Activated naive CD8-positive, alpha-beta T cell treated with anti-CD3 and anti-CD28 coated beads for 36 hours (primary cell): ENCODE measurements at places on chromosomes 13 and 19. TPM values are rescaled to one million over a fixed set of nuclear protein-coding genes. Genes with fewer than 3 reads are reported as not detected.

CDX2 gene
- total RNA-seq = not detected

UBE2S gene
- 323 TPM for total RNA-seq

DNA sequence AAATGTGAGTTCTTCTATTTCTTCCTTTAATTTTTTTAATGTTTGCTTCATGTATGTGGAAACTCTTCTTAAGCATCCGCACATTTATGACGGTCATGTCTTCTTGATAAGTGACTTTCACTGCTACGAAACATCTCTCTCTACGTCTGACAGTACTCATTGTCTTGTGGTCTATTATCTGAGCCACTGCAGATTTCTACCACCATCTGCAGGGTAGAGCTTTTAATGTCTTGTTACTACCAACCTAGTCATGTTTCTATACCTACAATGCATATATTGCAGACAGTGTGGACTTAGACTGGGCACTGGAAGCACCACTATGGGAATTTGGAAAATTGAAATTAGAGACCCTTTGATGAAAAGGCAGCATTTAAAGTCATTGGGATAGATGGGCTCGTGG, 75.4 kb upstream of the ARHGEF7 start:
- H3K4me1 ChIP-seq = no peaks in the 10 kb centered on the region
- DNase-seq = no peak
- H3K36me3 ChIP-seq = no peaks in the 10 kb centered on the region
- H3K27ac ChIP-seq = no peak overlapping the region
- peaks cover 24% of the 10 kb centered on the region for H3K27me3 ChIP-seq

BICRA gene
- total RNA-seq = 8.9 TPM

NOTCH3 gene
- total RNA-seq = not detected

TMEM59L gene
- not detected for total RNA-seq

GRCh38 chr19:6682607-6683128, 12.7 kb upstream of the TNFSF14 start:
- H3K4me3 ChIP-seq = no peak overlapping the region
- DNase-seq = no peak
- peaks cover 34% of the 10 kb centered on the region for H3K4me1 ChIP-seq
- peaks cover 18% of the 10 kb centered on the region for H3K36me3 ChIP-seq
- H3K27me3 ChIP-seq = peaks cover 14% of the 10 kb centered on the region

PLPP2 gene
- total RNA-seq = not detected

GRCh38 chr19:52896431-52897137, 851 bp downstream of the ZNF320 start:
- H3K4me3 ChIP-seq = peak overlapping the region; percentile 87
- peaks cover 37% of the 10 kb centered on the region for H3K36me3 ChIP-seq
- no peak for DNase-seq
- H3K27ac ChIP-seq = peak overlapping the region; percentile 92
- peaks cover 15% of the 10 kb centered on the region for H3K4me1 ChIP-seq
- H3K27me3 ChIP-seq = no peaks in the 10 kb centered on the region

ZNF578 gene
- 1.1 TPM for total RNA-seq

DNA sequence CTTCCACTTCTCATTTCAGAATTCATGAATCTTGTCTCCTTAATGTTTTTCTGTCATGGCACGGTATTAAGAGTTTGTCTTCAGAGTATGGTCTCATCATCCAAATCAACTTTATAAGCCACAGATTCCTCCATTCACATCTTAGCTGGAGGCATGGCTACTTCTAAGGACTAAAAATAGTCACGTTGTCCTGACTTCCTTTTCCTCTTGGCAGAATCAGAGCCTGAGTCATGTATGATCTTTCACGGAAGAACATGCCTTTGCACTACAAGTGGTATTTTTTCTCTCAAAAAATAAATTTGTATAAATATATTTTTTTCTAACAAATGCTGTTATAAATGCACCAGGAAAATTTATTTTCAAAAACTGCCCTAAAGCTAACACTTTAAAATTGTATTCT, 71.4 kb downstream of the ALOX5AP start:
- H3K4me1 ChIP-seq = peaks cover 6% of the 10 kb centered on the region
- H3K27me3 ChIP-seq = peaks cover 4% of the 10 kb centered on the region
- no peaks in the 10 kb centered on the region for H3K36me3 ChIP-seq
- no peak for DNase-seq
- H3K4me3 ChIP-seq = no peak overlapping the region

ACP7 gene
- total RNA-seq = not detected

ZNF256 gene
- total RNA-seq = 13.8 TPM

PRTN3 gene
- not detected for total RNA-seq

CPB2 gene
- total RNA-seq = not detected

- DNase-seq = peak; percentile 50
- no peak overlapping the region for H3K4me3 ChIP-seq
- no peaks in the 10 kb centered on the region for H3K36me3 ChIP-seq
- no peak overlapping the region for H3K27ac ChIP-seq
Measured at GRCh38 chr19:8585894-8586750, 8.9 kb upstream of the MYO1F start.

DNA sequence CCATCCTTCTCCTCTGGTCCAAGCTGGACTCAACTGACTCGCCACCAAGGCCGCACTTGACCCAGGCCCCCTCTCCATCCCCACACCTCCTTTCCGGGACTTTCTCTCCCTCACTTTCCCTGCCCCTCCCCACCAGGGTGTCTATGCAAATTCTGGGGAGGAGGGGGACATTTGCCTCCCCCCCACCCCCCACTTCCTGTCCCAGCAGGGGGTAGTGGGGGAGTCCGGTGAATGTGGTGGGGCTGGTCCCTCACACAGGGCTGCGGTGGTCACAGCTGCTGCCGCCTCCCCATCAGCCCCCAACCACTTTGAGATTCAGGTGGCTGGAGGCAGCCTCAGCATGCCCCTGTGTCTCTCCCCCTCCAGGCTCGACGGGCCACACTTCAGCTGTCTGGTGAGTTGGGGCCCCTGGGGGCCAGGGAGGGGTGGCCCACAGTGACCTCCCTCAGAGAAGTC, 870 bp downstream of the SPIB start:
- H3K27ac ChIP-seq = no peak overlapping the region
- peaks cover 11% of the 10 kb centered on the region for H3K4me1 ChIP-seq
- H3K27me3 ChIP-seq = peaks cover 38% of the 10 kb centered on the region
- peaks cover 19% of the 10 kb centered on the region for H3K36me3 ChIP-seq
- no peak for DNase-seq
- H3K4me3 ChIP-seq = peak overlapping the region; percentile 55

GRCh38 chr19:16886305-16886880, 2.4 kb upstream of the F2RL3 start:
- no peak overlapping the region for H3K27ac ChIP-seq
- no peak for DNase-seq
- peaks cover 4% of the 10 kb centered on the region for H3K36me3 ChIP-seq
- peaks cover 30% of the 10 kb centered on the region for H3K27me3 ChIP-seq
- H3K4me3 ChIP-seq = no peak overlapping the region
- H3K4me1 ChIP-seq = peaks cover 6% of the 10 kb centered on the region

DNA sequence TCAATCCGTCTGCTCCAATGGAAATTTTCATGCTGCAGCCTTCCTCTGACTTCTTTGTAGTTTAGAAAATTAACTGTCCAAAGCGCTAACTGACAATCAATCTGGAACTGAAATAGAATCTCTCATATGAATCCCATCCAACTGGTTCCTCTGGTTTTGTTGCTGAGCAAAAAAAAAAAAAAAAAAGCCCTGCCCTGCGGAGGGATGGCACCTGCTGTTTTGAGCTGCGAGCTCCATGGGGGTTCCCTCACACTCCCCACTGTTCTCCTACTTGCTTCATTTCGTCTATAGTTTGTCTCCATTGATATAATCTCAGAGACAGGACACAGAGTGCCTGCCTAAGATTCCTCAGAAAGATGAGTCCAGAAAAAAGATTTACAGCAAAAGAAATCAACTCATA, 33.4 kb downstream of the FAAP24 start:
- no peaks in the 10 kb centered on the region for H3K36me3 ChIP-seq
- H3K4me1 ChIP-seq = peaks cover 4% of the 10 kb centered on the region
- no peak overlapping the region for H3K4me3 ChIP-seq
- no peaks in the 10 kb centered on the region for H3K27me3 ChIP-seq
- DNase-seq = no peak

ANKLE1 gene
- 23.2 TPM for total RNA-seq

GRCh38 chr13:110628952-110629701, 13.8 kb downstream of the NAXD start:
- H3K36me3 ChIP-seq = peaks cover 8% of the 10 kb centered on the region
- no peaks in the 10 kb centered on the region for H3K27me3 ChIP-seq
- peak overlapping the region; percentile 69 for H3K27ac ChIP-seq
- peaks cover 39% of the 10 kb centered on the region for H3K4me1 ChIP-seq

- no peaks in the 10 kb centered on the region for H3K36me3 ChIP-seq
- no peaks in the 10 kb centered on the region for H3K4me1 ChIP-seq
Measured at GRCh38 chr13:104461049-104461448, 1394.8 kb upstream of the SLC10A2 start.

DNA sequence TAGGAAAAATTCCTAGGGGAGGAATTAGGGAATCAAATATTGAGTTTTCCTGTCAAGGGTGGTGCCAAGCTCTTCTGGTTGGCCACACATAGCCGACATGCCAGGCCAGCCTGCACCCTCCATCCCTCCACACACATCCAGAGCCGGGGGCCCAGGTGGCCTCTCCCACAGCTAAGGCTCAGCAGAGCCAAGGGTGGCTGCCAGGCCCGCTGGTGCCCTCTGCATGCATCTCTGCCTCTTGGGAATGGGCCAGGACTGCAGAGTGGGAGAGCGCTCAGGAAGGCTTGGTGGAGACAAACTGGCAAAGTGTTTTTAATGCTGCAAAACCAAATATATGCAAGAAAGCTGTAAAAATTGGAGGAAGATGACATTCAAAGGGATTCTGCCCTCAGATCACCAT, 42.7 kb upstream of the GAS6 start:
- H3K27ac ChIP-seq = no peak overlapping the region
- peaks cover 8% of the 10 kb centered on the region for H3K4me1 ChIP-seq
- H3K4me3 ChIP-seq = no peak overlapping the region
- H3K36me3 ChIP-seq = no peaks in the 10 kb centered on the region
- peaks cover 43% of the 10 kb centered on the region for H3K27me3 ChIP-seq
- no peak for DNase-seq

GRCh38 chr19:39223703-39224279, 19.7 kb upstream of the SYCN start:
- H3K4me1 ChIP-seq = no peaks in the 10 kb centered on the region
- H3K36me3 ChIP-seq = no peaks in the 10 kb centered on the region
- DNase-seq = no peak
- H3K4me3 ChIP-seq = no peak overlapping the region

ARL11 gene
- total RNA-seq = 1.1 TPM

SPIB gene
- total RNA-seq = 1.6 TPM

DNA sequence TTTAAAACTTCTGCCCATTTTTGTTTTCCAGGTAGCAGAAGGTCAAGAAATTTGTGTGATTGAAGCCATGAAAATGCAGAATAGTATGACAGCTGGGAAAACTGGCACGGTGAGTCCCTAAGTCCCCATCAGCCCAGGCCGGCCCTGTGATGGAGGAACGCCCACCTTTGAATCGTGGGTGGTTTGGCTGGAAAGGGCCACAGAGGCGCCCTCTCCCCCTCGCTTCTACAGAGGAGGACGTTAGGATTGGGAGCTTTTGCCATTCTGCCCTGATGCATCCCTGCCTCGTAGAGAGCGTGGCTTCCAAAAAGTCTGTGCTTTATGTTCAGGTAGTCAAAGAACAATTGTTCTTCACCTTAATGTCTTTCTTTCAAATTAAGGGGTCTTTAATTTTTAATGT, 60.9 kb downstream of the GGACT start:
- H3K4me1 ChIP-seq = no peaks in the 10 kb centered on the region
- peaks cover 7% of the 10 kb centered on the region for H3K36me3 ChIP-seq
- H3K4me3 ChIP-seq = no peak overlapping the region

DNA sequence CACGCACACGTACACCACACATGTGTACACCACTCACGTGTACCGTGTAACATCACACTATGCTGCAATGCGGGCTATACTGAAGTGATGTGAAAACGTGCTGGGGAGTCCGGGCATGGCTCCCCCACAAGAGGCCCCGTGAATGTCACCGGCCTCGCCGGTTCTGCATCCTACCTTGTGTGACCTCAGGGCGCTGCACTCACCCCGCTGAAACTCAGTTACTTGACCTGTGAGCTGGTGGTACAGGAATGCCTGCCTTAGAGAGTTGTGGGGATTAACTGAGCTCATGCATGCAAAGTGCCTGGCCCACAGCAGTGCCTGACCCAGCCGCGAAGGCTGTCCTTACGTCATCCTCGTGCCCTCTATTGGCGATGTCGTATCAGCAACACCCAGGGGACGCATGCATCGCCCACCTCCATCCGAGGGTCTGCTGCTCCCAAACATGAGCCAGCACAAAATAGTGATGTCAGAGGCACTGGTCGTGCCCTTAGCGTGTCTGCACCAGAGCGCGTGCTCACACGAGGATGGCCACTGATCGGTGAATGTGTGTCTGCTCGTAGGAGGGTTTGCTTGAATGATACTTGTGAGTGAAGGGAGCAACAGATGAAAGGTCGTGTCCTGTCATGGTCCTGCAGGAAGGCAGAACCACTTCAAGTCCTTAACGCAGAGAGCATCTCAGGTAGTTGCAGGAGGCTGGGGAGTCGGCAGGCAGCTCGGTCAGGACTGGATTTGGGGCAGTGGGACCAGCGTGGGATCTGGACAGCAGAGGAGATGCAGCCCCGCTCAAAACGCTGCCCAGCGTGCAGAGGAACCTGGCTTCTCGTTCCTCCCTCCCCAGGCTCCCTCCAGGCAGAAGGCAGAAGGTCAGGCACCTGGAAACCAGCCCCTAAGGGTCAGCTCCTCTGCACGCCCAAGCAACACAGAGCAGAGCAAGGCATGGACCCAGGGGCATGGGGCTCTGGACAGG, 126.2 kb upstream of the SPACA7 start:
- H3K4me3 ChIP-seq = no peak overlapping the region
- DNase-seq = no peak
- H3K27me3 ChIP-seq = no peaks in the 10 kb centered on the region
- no peaks in the 10 kb centered on the region for H3K4me1 ChIP-seq

ACTL9 gene
- total RNA-seq = not detected

GRCh38 chr13:44196196-44196751, 177.3 kb upstream of the SERP2 start:
- peaks cover 5% of the 10 kb centered on the region for H3K27me3 ChIP-seq
- peaks cover 38% of the 10 kb centered on the region for H3K4me1 ChIP-seq
- no peak overlapping the region for H3K4me3 ChIP-seq
- DNase-seq = no peak

GRCh38 chr19:18468517-18468916, 30.6 kb upstream of the ISYNA1 start:
- H3K4me1 ChIP-seq = peaks cover 2% of the 10 kb centered on the region
- H3K27me3 ChIP-seq = no peaks in the 10 kb centered on the region
- H3K27ac ChIP-seq = no peak overlapping the region
- DNase-seq = no peak
- H3K36me3 ChIP-seq = peaks cover 2% of the 10 kb centered on the region
